ENCODE measurements at places on chromosomes 7 and 10.
A peak's percentile ranks its signal among the peaks of the same experiment; 100 is the strongest.

GRCh38 chr7:30975256-30975899 is 11.6 kb downstream of the GHRHR start:
- DNase-seq = no peak

DNA sequence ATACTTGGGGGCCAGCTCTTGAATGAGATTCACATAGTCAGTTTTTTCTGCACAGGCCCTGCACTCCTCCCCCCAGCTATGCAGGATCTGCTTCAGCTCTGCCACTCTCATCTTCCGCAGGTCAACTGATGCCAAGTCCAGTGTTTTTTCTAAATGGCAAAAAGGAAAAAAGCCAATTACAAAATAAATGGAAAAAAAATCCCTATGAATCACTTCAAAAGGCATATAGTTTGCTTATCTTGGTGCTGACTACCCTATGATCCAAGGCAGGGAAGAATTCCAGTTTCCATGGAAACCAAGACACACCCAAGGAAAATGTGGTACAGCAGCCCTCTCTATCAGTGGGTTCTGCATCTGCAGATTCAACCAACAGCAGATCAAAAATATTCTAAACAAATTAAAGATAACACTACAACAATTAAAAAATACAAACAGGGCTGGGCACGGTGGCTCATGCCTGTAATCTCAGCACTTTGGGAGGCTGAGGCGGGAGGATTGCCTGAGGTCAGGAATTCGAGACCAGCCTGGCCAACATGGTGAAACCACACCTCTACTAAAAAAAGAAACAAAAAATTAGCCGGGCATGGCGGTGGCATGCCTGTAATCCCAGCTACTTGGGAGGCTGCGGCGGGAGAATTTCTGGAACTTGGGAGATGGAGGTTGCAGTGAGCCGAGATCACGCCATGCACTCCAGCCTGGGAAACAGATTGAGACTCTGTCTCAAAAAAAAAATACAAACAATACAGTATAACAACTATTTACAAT is 17.6 kb downstream of the CDNF start:
- DNase-seq = no peak

DNA sequence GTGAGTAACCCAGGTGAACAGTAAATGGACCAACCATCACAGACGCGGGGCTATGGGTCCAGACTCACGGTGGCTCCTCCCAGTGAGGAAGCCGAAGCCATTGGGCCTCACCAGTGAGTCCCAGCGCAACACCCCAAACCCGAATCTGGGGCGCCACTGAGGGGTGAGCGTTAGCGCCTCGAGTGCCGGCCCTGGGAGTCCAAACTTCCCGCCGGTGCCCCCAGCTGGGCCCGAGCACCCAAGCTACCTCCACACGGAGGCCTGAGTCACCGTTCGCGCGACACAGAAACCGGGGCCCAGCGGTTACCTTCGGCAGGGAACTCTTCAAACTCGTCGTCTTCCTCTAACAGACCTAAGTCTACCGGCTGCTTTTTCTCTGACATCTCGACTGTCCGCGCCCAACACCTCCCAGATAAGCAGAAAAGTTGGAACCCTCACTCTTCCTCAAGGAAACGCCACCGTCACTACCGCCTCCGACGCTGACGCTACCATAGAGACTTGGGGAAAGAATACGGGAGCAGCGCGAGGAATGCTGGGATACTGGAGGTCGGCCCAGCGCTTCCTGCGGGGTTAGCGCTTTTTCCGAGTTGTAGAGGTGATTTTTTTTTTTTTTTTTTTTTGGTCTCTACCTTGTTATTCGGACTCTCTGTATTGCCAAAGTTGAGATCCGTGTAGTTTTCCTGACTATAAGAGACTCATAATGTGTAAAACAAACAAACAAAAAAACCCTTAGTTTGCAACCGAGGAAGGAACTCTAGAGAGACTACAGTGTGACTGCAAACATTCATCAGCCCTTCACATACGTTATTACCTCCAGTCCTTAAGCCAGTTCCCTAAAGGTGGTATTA is at the start of gene SEM1:
SEM1 (minus strand) TSS at position 466 of the 848 bp plus-strand sequence; CDS start at position 383, 83 bp downstream.
- peak; percentile 48 for DNase-seq

- peak; percentile 22 for DNase-seq
Observed at GRCh38 chr7:29102558-29103151, 43.7 kb downstream of the CPVL start.

DNA sequence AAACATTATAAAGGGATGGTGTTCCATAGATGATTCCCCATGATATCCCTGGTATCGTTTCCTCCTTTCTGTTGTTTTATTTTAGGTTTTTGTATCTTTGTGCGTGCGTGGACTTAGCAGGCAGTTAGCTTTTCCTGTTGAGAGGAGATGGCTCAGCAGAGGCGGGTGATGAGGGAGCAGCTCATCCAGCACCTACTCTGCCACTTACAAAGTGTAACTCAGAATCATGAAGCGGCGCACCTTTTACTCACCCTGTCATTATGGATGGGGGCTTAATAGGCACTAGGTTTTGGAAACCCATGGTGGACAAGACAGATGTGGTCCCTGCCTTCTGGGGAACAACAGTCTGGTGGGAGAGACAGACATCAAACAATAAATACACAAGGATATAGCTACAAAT is 17.1 kb downstream of the FAM241B start:
- DNase-seq = no peak

DNA sequence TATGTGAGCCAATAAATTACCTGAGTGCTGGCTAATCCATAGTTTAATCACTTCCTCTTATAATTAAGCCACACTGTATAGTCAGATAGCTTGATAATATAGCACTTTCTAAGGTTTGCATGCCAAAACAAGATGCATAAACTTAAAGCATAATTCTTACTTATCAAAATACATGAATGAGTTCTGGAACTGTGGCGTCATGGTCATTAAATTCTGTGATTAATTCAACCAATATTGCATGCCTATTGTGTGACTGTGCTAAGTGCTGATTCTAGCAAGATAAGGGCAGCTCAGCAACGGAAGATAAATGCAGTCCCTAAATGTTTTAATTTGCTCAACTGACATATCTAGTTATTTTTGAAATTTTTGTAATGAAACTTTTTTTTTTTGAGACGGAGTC is 29.7 kb downstream of the HOXA1 start:
- no peak for DNase-seq

GRCh38 chr10:130418731-130419130 is 282.5 kb downstream of the GLRX3 start:
- DNase-seq = no peak

- DNase-seq = no peak
Observed at GRCh38 chr10:93719901-93720300, 17.5 kb upstream of the FRA10AC1 start.

DNA sequence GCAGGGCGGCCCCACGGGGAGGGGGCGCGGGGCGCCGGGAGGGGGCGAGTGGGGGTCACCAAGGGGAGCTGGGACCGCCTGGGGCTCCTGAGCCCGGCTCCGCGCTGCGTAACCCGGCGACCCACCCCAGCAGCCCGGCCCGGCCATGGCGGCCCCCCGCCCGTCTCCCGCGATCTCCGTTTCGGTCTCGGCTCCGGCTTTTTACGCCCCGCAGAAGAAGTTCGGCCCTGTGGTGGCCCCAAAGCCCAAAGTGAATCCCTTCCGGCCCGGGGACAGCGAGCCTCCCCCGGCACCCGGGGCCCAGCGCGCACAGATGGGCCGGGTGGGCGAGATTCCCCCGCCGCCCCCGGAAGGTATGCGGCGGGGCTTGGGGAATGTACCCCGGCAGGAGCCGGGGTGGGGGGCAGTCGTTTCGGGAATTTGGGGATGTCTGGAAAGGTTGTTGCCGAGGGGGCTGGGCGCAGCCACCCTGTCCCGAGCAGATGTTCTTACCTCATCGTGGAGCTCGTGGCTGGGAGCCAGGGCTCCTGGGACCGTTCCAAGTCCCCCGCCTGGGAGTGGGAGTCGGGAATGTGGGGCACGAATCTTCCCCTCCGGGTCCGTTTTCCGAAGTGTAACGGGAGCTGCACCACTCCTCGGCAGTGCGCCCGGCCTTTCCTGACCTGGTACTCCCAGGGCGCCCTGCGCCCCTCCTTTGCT is 431 bp downstream of the ZYX start:
- DNase-seq = no peak

- peak; percentile 74 for DNase-seq
Observed at GRCh38 chr10:79444199-79445119, 965 bp downstream of the ZCCHC24 start.

GRCh38 chr10:64996886-64997285 is 1475.7 kb downstream of the REEP3 start:
- no peak for DNase-seq

DNA sequence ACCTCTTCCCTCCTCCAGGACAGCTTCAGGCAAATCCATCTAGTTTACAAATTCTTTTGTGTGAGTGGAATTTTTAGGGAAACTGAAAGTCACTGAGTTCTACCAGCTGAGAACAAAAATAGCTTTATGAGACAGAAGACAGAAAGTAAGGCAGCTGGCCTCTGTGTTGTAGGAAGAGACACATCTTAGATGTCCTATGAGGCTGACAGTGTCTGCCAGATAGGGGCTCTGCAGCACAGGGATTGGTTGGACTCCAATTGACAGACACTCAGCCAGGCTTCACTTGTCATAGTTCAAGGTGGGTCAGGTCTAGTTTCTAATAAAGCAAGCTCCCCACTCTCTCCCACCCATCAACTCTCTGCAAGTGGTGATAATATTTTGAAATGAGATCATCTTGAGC is 574.9 kb downstream of the CCSER2 start:
- DNase-seq = no peak
